ENCODE measurements at places on chromosomes 1 and 21. TPM values are rescaled to one million over a fixed set of nuclear protein-coding genes. Genes with fewer than 3 reads are reported as not detected.

- peak; percentile 24 for DNase-seq
These were observed 1.7 kb upstream of the GRIK3 start for GRCh38 chr1:37035796-37036666.

OPTC gene
- not detected for polyA plus RNA-seq

DNA sequence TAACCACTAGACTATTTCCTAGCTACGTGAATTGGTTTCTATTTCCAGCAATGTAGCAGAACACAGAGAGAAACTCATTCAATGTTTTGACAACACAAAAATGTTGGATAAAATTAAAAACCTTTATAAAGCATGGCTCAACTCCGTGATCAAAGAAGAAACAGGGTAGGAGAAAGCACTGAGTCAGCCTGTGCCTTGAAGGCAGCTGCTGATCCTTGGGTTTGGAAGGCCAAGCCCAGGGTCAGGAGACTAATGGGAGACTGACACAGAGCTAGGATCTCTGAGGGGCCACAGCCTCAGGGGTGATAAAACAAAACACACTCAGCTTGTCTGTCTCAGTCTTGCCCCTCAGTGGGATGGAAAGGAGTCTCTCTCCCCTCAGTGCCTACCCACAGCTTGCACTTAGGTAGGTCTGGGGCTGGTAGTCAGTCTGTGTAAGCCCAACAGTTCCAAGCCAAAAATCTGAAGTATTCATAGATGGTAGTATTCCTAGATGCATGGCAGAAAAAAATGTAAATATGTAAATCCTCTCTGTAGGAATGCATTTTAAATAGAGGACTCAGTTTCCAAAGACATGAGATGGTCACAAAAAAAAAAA is 53.3 kb downstream of the B3GALNT2 start:
- DNase-seq = no peak

CFHR3 gene
- polyA plus RNA-seq = not detected

NPPB gene
- polyA plus RNA-seq = not detected

DNA sequence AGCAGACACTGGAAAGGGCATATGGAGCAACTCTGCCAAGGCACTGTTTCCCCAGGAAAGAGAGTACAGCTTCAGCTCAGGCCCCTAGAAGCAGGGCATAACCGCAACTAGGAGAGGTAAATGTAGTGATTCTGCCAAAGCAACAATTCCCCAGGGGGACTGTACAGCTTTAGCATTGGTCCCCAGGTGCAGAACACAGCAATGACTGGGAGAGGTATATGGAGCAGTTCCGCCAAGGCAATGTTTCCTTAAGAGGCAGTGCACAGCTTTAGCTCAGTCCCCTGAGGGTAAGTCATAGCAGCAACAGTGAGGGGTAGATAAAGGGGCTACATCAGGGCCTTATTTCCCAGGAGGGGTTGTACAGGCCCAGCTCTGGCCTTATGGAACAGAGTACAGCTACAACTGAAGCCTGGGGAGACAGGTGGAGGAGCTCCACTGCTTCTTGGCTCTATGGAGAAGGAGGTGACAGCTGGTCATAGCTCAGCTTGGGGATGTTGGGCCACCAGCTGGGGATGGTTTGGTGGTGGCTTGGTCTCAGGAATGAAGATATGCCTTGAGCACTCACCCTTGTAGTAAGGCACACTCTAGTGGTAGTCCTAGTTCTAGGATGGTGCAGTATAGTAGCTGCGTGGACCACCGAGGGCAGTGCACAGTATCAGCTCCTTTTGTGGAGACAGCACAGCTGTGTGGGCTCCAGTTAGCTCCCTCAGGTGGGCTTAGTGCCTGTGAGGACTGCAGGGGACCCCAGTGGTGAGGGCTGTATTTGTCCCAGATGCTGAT is 582.7 kb downstream of the PTPRC start:
- DNase-seq = no peak

KLHDC9 gene
- 32.2 TPM for polyA plus RNA-seq

FALEC gene
- polyA plus RNA-seq = not detected

- peak; percentile 31 for DNase-seq
These were observed 173.8 kb downstream of the RASAL2 start for GRCh38 chr1:178267646-178268094.

GRCh38 chr1:37807220-37807554 is 403 bp upstream of the C1orf122 start:
- DNase-seq = no peak

RRP1B gene
- 5.0 TPM for polyA plus RNA-seq

GRCh38 chr1:223471566-223471965 is 78.4 kb downstream of the CCDC185 start:
- no peak for DNase-seq

DNA sequence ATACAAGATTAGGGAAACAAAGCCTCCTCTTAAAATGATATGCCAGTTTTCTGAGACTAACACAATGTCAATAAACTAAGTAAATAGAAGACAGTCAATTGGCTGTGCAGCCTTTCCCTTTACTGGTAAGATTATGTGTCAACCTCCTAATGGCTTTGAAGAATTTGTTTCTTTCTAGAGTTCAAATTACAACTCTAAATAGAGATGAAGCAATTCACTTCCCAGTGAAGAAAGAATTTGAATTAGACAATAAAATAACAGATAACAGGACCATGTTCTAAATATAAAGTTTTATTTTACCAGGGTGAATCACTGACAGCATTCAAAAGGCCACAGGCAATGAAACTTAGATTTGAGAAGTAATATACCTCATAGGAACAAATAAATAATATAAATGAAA is 680.3 kb downstream of the PLA2G4A start:
- no peak for DNase-seq

- peak; percentile 57 for DNase-seq
These were observed 113.5 kb downstream of the MAP3K21 start for GRCh38 chr1:233440951-233441401.

GRCh38 chr1:162019006-162019405 is 4.7 kb downstream of the OLFML2B start:
- DNase-seq = no peak

TIE1 gene
- 15.0 TPM for polyA plus RNA-seq

DNA sequence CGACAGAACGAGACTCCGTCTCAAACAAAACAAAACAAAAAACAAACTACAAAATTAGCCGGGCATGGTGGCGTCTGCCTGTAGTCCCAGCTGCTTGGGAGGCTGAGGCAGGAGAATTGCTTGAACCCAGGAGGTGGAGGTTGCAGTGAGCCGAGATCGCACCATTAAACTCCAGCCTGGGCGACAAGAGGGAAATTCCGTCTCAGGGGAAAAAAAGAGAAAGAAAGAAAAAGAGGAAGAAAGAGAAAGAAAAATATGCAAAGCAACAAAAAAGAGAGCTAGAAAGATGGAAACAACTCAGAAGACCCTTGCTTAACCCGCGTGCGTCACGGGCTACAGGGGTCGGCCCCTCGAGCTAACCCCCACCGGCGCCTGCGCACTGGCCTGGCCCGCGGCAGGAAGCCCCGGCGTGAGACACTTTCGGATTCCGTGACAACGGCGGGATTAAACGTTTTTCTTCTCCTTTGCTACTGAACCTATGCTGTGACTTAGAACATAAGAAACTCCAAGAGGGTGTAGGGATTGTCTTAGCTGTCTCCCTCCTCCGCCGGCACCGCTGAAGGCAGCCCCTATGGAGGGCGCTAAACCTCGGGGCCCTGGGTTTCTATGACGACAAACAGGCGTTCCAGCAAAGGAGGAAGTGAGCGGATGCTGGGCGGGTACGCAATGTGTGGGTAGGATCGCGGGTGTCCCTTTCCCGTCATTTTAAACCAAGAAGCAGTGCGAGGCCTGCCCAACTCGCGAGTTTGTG is at the start of gene AXDND1:
Gene AXDND1, plus strand, starts transcription at position 630 of the 751 bp plus-strand sequence. CDS start 539 bp downstream, outside the sequence.
- DNase-seq = peak; percentile 96

GRCh38 chr1:74681449-74681848 is 7.9 kb upstream of the ERICH3 start:
- DNase-seq = no peak

EFCAB7 gene
- polyA plus RNA-seq = 5.1 TPM

GRCh38 chr1:184056921-184057555 is 5.5 kb downstream of the TSEN15 start:
- no peak for DNase-seq

- no peak for DNase-seq
These were observed 120.5 kb upstream of the CD34 start for GRCh38 chr1:208031316-208031931.

DNA sequence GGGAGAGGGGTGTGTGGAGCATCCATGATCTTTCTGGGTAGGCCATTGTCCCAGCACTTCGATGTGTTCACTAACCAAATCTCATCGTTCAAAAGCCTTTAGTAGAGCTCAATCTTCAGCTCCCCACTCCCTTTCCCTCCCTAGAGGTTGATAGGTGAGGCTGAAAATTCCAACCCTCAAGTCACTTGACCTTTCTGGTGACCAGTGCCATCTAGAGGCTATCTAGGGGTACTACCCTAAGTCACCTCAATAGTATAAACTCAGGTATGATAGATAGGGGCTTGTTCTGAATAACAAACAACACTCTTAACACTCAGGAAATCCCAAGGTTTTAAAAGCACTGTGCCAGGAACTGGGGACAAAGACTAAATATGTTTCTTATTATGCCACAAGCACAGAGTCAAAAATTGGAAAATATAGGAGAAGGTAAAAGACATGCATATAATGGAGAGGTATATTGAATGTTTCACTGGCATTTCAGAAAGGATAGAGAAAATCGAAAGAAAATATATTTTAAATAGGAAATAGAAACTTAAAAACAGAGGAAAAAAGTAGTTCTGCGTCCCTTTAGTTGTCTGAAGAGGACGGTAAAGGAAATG is 42.9 kb upstream of the CD53 start:
- DNase-seq = no peak

DNA sequence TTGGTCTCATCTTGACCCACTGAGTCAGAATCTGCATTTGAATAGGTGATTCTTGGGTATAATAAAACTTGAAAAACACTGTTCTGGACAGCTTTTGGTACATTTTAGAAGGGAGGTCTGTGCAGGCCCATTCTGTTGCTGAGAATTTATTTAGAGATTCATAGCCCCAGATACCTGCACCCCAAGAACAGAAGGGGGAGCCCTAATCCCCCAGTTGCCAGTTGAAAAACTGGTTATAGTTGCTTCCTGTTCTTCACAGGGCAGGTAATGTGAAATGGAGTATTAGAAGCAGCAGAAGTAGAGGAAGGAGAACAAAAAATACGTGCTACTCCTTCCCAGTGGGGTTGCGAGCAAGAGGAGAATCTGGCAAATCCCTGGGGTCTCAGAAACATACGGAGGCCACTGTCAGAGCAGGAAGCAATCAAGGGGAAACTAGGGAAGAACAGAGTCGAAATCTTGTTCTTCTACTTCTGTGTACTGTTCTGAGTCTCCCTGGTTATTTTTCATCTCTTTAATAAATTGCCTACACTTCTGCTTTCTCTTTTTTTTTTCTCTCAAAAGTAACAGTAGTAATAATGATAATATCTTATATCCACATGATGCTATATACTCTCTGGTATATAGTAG is 4.6 kb upstream of the CLCA2 start:
- peak; percentile 17 for DNase-seq

HTR1D gene
- polyA plus RNA-seq = not detected

GRCh38 chr1:201988601-201989000 is 6.2 kb downstream of the RNPEP start:
- no peak for DNase-seq

- DNase-seq = no peak
These were observed 387.3 kb downstream of the RPS6KC1 start for GRCh38 chr1:213438339-213438738.

DNA sequence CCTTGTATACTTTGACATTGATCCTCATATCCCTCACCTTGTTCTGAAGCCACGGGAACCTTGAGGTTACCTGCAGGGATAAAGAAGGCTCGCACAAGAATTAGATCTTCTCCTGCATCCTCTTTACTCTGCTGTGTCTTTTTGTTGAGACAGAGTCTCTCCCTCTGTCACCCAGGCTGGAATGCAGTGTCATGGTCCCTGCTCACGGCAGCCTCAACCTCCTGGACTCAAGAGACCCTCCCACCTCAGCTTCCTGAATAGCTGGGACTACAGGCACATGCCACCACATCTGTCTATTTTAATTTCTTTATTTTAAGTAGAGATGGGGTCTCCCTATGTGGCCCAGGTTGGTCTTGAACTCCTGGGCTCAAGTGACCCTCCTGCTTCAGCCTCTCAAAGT is 134.7 kb downstream of the PTPRC start:
- DNase-seq = no peak

C4BPB gene
- polyA plus RNA-seq = 0.49 TPM

- peak; percentile 32 for DNase-seq
These were observed 33.3 kb downstream of the KLHDC7A start for GRCh38 chr1:18513995-18514394.

DNA sequence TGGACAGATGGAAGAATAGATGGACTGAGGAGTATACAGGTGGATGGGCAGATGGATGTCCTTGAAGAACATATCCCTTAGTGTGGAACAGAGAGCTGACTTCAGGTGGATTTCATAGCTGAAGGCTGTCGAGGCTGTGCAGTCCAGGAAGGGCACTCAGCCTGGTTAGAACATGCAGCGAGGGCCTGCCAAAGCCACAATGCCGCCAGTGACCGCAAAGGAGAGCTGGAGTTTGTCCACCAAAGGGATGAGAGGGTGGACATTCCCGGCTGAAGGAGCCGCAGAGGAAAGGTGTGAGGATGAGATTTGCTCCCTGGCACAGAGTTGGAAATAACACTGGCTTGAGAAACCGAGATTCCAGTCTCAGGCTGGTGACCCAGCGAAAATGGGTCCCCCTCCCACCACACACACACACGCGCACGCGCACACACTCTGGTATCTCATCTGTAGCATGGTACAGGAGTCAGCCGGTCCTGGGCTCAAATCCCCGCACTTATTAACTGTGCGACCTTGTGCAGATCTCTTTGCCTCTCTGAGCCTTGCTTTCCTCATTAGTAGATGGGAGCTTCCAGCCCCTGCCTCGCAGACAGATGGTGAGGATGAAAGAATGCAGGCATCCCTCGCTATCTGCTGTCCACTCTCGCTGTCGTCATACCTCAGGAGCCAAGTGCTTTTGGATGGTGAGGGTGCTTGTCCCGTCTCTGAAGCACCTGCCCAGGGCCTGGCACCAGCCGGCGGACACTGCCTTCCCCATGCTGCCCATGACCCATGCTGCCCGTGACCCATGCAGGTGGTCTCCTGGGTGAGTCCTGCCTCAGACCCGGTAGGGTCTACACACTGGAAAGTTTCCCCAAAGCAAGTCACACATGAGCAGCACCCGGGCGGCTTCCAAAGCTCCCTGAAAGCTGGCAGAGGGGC is 26.8 kb upstream of the EFHD2 start:
- no peak for DNase-seq

- peak; percentile 10 for DNase-seq
These were observed 124.2 kb upstream of the ZBTB40 start for GRCh38 chr1:22327411-22327810.

DNA sequence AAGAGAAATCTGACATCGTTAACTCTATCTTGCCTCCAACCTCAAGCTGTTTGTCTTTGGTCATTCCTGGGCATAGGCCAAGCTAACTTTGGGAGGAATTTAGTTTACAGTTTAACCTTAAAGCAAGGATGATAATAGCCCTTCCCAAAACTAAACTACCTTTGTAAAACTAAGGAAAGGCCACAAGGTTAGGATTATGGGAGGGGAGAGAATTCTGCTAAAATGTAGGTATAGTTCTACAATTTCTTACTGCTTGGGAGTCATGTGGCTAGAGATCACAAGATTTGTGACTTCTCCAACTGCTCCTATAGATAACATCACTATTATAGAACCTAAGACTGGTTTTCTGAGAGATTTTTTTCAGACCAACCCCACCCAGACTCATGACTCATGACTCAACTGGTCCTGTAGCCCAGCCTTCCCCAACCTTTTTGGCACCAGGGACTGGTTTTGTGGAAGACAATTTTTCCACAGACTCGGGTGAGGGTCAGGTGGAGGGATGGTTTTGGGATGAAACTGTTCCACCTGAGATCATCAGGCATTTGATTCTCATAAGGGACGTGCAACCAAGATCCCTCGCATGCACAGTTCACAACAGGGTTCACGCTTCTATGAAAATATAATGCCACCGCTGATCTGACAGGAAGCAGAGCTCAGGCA is 70.7 kb upstream of the MUTYH start:
- DNase-seq = no peak
